ENCODE measurements at places on chromosomes 1 and 21.

DNA sequence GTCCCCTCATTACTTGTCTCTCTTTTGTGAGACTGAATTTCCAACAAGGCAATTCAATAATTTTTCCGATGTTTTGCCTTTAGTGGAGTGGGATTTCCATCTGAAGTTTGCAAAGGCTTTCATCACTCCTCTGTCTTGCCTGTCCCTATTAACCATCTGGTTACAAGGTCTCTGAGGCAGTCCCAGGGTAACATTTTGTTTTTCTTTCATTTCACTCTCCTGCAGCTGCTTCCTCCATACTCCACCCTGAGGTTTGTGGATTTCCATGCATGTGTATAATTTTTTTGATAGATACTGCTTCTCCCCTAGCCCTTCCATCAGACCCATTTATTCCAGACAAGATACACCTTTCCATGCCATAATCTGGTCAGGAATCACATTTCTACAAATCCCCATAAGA, 366.8 kb downstream of the PTBP2 start:
- DNase-seq: no peak

DNA sequence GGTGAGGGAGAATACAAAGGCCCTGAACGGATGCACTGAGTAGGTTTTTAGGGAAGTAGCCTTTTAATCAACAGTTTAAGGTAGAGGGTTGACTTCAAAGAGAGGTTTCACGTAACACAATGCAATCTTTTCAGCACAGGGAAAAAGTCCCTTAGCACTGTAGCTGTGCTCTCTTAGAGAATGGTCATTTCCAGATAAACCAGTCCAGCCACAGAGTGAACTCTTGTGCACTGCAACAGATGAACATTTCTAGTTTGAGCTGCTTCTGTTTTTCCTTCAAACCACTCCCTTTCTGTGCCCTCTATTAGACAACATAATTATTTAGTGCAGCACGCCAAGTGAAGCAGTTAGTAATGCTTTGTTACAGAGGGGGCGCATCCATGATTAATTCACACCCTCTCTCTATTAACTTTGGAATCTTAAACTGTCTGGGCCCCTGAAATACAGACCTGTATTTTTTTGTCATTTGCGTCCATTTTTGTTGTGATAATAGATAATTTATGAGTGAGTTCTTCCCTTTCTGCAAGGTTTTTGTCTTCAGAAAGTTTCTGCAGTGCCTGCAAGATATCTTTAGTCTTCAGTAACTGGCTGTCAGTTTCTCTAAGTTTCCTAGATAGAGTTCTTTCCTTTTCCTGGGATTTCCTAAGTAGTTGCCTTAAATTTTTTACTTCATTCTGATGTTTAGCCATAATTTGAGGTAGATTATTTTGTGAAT, 22.9 kb downstream of the LCA5L start:
- DNase-seq: no peak

- no peak for DNase-seq
Measured at GRCh38 chr21:26635681-26636080, 62.6 kb upstream of the CYYR1 start.

- DNase-seq: peak; percentile 30
Measured at GRCh38 chr1:27787895-27788294, 14.9 kb downstream of the STX12 start.

DNA sequence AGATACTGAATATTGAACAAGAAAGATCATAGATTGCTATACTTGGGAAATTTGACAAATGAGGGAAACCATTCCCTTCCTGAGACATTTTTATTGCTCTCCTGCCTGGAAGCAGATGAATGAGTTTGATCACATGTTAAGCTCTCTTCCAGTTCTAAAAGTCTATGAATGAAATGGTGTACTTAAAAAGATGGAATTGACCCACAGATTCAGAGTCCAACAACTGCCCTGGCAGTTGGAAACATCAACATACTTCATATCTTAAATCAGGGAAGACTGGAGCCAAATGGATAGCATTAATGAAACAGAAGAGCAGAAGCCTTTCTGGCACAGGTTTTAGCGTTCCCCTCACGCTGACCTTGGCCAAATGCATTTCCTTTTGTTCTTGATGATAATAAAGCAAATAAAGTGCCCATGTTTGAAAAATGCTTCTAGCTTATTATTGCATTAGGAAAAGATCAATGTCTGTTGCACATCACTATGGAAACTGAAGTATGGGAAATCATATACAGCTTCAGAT, 142.6 kb downstream of the ESRRG start:
- DNase-seq: no peak

DNA sequence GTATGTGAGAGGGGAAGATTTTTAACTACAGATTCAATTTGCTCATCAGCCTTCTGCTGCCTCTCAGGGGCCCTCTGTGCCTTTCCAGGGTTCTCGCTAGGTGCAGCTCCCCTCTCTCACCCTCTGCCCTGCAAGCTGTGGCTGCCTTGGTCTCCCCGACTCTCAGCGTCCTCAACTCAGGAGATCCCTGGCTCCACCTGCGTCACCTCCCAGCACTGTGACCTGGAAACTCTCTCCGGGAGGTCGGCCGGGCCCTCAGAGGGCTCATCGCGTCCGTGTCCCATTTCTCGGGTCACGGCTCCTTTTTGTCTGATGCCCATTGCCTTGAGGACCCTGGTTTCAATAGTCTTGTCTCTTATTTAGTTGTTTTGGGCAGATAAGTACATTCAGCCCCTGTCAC, 63.5 kb upstream of the ADARB1 start:
- no peak for DNase-seq

- DNase-seq: peak; percentile 33
Measured at GRCh38 chr1:67850151-67850551, 16.9 kb upstream of the GNG12 start.

DNA sequence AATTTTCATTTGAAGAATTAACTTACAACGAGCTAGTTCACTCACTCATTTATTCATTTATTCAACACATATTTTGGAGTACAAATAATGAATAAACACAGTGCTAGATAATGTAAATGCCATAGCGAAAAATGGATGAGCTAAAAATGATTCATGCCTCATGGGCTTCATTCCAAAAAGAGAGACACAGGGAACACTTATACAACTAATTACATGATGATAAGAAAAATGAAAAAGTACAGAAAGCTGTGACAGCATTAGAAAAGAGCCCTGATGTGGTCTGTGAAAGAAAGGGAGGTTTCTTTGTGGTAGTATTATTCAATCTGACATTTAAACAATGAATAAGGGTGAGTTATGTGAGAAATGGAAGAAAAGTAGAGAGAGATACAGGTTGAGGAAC, 726.4 kb downstream of the AMY1C start:
- no peak for DNase-seq

DNA sequence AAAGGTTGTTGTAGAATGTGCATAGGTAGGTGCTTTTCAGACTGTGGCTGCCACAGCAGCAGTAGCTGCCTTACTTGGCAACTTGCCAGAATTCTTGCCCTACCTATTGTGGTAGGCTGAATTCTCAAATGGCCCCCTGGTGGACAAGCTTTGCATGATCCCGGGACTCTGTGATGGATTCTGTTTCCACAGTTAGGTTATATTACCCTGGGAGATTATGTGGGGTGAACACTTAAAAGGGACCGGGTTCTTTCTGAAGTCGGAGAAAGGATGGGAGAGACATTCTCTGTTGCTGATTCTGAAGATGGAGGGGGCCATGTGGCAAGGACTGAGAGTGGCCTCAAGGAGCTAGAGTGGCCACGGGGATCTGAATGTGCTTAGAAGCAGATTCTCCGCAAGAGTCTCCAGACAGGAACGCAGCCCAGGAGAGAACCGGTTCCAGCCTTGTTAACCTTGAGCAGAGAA, 32.1 kb upstream of the KCNE1 start:
- DNase-seq: peak; percentile 64

DNA sequence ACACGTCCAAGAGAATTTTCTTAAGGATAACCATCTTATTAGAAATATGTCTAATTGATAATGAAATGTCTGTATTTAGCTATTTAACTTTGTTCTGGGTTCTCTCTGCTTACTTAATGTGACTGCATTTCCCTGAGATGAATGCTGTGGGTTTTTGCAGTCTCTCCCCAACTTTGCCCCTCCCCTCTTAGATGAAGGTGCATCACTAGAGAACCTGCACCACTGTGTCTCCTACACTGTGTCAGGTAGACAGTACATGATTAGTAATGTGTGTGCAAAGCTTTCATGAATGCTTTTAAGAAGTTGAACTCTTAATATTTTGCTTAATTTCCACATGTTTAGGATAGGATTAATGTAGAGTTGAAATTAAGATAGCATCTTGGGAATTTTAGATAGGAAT, 51.7 kb downstream of the LRRC8D start:
- no peak for DNase-seq

GRCh38 chr21:36425286-36425685, 40.1 kb downstream of the CHAF1B start:
- DNase-seq: no peak

- peak; percentile 24 for DNase-seq
Measured at GRCh38 chr1:214455971-214456867, 95.2 kb downstream of the PTPN14 start.

DNA sequence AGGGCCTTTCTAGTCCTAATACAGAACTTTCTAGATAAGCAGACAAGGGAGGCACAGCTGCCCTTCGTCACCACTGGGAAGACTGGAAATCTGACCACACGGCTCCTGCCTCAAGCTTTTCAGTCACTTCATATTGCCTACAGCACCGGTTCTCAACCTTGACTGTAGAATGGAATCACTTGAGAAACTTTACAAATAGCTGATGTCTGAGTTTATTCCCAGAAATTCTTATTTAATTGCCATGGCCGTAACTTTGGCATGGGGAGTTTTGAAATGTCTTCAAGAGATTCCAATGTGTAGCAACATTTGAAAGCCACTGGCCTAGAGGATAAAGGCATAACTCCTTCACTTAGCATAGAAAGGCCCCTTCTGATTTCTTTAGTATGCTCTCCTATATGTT, 42.4 kb upstream of the STMN1 start:
- no peak for DNase-seq

GRCh38 chr1:231338270-231339128, at the start of gene SPRTN:
Gene SPRTN (plus strand): TSS chr1:231338293. CDS start chr1:231338384, 91 bp downstream.
- DNase-seq: no peak

DNA sequence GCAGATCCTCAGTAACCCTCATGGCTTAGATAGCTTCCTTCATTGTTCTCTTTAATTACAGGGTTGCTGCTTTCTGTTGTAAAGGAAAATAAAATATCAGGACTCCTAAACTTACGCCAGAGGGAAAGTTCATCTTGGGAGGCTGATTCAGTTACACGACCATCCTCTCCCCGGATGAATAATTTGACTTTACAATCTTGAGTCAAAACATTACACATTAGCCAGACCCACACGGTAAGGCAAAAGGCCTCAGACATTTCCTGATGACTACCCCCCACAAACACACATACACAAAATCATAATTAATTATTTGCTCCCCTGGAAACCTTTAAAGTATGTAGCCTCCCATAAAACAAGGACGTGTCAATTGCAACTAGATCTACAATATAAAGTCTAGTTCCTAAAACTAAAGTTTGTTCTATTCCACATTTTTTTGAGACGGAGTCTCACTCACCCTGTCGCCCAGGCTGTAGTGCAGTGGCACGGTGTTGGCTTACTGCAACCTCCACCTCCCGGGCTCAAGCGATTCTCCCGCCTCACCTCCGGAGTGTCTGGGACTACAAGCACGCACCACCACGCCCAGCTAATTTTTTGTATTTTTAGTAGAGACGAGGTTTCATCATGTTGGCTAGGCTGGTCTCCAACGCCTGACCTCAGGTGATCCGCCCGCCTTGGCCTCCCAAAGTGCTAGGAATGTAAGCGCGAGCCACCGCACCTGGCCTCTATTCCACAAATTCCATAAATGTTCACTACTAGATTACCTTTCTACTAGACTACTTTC, 830 bp upstream of the PRDX1 start:
- peak; percentile 56 for DNase-seq

- no peak for DNase-seq
Measured at GRCh38 chr1:59619557-59619956, 195.2 kb upstream of the HOOK1 start.

GRCh38 chr1:94068999-94069918, 51.7 kb downstream of the ABCA4 start:
- DNase-seq: peak; percentile 47

DNA sequence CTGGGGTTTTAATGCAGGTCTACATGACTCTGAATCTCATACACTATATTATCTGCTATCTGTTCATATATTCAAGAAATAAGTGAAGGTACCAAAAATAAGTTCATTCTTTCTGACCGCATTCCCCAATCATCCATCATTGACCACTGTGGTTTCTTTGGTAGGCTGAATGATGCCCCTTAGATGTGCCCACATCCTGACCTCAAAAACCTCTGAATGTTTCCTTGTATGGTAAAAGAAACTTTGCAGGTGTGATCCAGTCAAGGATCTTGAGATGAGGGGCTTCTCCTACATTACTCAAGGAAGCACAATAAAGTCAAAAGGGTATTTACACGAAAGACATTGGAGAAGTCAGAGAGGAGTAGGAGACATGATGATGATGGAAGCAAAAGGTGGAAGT, 60.6 kb upstream of the LRRC8B start:
- no peak for DNase-seq

DNA sequence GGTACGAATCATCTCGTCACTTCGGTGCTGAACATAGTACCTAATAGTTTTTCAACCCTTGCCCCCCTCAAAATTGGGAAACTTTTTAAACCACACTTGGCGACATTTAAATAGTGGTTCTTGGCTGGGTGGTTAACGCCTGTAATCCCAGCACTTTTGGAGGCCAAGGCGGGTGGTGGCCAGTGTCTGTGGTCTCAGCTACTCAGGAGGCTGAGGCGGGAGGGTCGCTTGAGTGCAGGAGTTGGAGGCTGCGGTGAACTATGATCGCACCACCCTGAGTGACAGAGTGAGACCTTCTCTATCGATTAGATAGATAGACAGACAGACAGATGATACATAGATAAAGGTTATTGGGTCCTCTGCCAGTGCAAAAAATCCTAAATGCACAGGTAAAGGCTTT, 55.5 kb upstream of the RASAL2 start:
- DNase-seq: no peak

DNA sequence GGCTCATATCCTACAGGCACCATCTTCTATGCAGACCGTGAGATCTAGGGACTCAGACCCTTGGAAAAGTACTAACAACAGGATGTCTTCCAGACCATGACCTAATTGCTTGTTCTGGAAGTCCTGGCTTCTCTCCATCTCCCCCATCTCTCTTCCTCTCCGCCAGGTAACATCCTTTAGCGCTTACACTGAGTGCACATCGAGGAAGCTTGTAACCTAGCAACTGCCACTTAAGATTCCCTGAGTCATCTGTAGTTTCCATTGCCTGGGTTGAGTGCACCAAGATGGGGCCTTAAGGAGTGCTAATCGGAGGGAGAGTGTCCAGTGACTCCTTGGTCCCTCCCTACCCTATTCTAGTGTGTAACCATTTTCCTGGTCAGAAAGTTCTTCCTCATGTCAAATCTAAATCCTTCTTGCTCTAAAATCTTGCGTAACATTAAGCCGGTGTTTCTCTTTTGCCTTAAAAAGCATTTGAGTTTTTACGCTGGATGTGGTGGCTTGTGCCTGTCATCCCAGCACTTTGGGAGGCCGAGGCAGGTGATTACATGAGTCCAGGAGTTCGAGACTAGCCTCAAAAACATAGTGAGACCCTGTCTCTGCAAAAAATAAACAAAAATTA, 9.7 kb downstream of the KLHDC8A start:
- no peak for DNase-seq

- DNase-seq: no peak
Measured at GRCh38 chr1:231612393-231613089, 14.0 kb upstream of the DISC1 start.

GRCh38 chr1:202106340-202107254, 16.1 kb upstream of the GPR37L1 start:
- DNase-seq: no peak
